ENCODE measurements at places on chromosomes 7 and 10. TPM values are rescaled to one million over a fixed set of nuclear protein-coding genes. Genes with fewer than 3 reads are reported as not detected.

DNA sequence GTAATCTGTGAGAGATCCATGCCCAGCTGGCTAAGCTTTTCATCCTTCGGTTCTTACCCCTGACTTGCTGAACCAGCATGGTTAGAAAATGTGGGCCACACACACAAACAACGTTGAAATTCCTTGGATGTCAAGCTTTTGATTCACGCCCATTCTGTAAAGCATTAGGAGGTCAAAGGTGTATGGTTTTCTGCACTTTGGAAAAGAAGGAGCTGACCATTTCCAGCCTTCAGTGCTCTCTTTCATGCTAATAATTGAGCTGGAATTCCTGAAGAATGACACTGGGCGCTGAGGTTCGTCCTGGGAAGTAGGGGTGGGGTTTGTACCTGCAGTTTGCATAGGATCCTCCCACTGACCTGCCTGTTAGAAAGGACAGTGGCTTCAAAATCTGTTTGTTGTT lies 23.1 kb downstream of the KLF6 start:
- H3K27me3 ChIP-seq = no peaks in the 10 kb centered on the region
- peak overlapping the region; percentile 78 for H3K27ac ChIP-seq
- peak; percentile 94 for DNase-seq
- peaks cover 94% of the 10 kb centered on the region for H3K4me1 ChIP-seq
- no peaks in the 10 kb centered on the region for H3K36me3 ChIP-seq

SYCE1 gene
- total RNA-seq = not detected

CPA2 gene
- 27.6 TPM for total RNA-seq

- H3K27ac ChIP-seq = no peak overlapping the region
- H3K27me3 ChIP-seq = no peaks in the 10 kb centered on the region
- no peaks in the 10 kb centered on the region for H3K36me3 ChIP-seq
- no peaks in the 10 kb centered on the region for H3K4me1 ChIP-seq
- no peak overlapping the region for H3K4me3 ChIP-seq
Observed at GRCh38 chr7:95517458-95517857, 31.7 kb downstream of the ASB4 start.

- no peak for DNase-seq
- no peak overlapping the region for H3K27ac ChIP-seq
- no peaks in the 10 kb centered on the region for H3K36me3 ChIP-seq
- H3K4me1 ChIP-seq = 0 out of 2 replicates have a peak, but pooled peaks cover 4% of the 10 kb centered on the region
- H3K4me3 ChIP-seq = no peak overlapping the region
- H3K27me3 ChIP-seq = no peaks in the 10 kb centered on the region
Observed at GRCh38 chr10:110629680-110630191, 14.4 kb upstream of the RBM20 start.

AOC1 gene
- total RNA-seq = 4.5 TPM

GRCh38 chr10:30839652-30840051 lies 192.0 kb downstream of the ZNF438 start:
- H3K4me1 ChIP-seq = no peaks in the 10 kb centered on the region
- no peak overlapping the region for H3K27ac ChIP-seq
- DNase-seq = no peak

CPA5 gene
- total RNA-seq = not detected

GRCh38 chr7:149722356-149722957 lies 50.9 kb downstream of the ZNF467 start:
- peaks cover 8% of the 10 kb centered on the region for H3K4me1 ChIP-seq
- no peaks in the 10 kb centered on the region for H3K27me3 ChIP-seq
- H3K27ac ChIP-seq = no peak overlapping the region
- no peaks in the 10 kb centered on the region for H3K36me3 ChIP-seq
